ENCODE measurements at places on chromosomes 16 and 17.
A peak's percentile ranks its signal among the peaks of the same experiment; 100 is the strongest.

- no peak for DNase-seq
Observed at GRCh38 chr17:35291802-35292201, 48.9 kb downstream of the SLFN5 start.

GRCh38 chr17:40607641-40608040 lies 40.0 kb downstream of the SMARCE1 start:
- DNase-seq = no peak

DNA sequence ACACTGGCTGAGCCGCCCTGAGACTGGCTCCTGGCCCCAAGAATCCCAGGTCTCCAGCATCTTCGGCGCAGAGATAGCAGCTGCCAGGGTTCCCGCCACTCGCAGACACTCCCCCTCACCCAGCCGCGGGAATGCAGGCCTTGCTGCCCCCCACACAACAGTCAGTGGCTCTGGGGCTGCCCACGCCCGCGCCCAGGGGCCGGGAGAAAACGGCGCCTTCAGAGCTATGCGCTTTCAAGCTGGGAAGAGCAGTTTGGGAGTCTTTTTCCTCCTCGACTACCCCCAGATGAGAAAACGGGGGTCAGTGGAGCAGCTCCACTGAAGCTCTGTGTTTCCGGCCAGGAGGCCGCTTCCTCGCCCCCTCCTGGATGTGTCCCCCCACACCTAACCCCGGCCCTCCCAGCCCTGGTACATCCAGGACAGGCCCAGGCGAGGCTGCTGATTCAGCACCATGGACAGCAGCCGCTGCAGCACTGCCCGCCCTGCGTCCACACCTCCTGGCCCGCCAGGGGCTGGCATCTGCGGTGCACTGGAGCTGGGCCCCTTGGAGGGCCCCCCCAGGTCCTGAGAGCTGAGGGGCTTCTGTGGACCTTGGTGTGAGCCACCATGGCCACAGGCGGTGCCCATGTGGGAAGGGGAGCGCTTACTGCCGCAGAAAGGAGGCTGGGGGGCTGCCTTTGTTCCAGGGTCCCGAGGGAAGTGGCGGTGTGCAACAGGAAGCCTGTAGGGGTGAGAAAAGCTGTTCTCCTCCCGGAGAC lies 35.7 kb downstream of the CACNA1H start:
- peak; percentile 78 for DNase-seq

DNA sequence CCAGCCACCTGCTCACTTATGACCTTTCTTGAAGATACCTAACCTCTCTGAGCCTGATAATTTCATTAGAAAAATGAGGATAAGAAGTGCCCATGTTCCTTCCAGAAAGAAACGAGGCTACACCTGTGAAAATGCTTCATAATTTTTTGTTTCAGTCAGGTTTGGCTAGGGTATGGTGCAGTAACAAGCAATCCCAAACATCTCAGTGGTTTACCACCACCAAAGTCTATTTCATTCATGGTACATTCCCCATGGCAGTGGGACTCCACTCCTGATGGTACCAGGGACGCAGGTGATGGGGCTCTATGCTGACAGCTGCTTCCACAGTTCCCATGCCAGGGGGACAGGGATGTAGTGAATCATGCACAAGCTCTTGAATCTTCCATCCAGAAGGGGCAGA lies 147.6 kb upstream of the CES5A start:
- DNase-seq = no peak

- no peak for DNase-seq
Observed at GRCh38 chr16:81500833-81501521, 56.4 kb downstream of the CMIP start.

DNA sequence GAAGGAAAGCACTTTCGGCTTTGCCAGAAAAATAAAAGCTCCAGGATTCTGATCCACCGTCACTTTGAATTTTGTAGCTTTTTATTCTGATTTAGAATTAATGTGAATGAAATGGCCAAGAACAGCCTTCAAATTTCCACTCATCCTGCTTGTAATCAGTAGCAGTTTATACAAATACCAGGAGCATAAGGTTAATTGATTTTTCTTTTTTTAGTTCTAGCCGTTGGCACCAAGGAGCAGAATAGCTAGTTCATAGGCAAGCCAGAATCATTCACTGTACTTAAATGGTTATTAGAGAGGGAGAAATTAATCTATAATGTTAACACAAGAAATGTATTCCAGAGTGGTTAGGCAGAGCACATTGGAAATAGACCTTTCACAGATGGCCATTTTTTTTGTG lies 41.1 kb upstream of the CACNG5 start:
- no peak for DNase-seq

DNA sequence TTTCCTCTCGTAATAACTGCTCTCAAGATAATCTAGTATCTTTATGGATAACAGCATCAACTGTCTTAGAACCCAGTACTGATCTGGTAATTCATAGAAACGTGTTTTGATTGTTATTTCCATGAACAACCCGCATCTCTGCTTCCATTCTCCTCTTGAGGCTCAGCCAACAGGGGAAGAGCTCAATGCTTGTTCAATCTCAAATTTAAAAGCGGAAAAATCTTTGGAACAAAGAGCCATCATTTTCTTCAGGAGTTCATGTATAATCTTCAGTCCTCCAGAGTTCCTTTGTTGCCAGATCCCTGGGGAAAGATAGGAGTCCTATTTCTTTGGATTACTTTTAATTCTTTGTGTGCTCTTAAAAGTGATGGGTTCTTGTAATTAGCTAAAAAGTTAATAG lies 319.9 kb downstream of the GRIN2A start:
- DNase-seq = no peak

DNA sequence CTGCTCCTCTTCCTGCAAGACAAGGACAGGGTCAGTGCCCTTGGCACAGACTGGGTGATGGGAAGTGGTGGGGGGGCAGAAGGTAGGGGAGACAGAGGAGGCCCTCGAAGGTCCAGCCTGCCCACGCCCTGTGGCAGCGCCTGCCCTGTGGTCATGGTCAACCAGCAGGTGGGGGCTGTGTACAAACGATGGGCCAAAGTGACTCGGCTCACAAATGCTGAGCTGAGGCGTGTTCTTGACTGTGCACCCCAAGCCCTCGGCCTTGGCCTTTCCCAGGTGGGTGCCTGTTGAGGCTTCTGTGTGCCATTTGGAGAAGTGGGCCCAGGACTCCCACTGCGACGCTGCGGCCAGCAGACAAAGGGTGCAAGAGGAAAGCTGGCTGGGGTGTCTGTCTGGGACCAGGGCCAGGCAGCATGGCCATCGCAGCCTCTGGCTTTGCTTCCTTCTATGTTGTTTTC lies 22.6 kb downstream of the MXRA7 start:
- no peak for DNase-seq

GRCh38 chr16:82834151-82834815 lies 207.5 kb downstream of the CDH13 start:
- DNase-seq = no peak

GRCh38 chr17:76276069-76276431 lies 10.9 kb downstream of the UBALD2 start:
- DNase-seq = no peak

DNA sequence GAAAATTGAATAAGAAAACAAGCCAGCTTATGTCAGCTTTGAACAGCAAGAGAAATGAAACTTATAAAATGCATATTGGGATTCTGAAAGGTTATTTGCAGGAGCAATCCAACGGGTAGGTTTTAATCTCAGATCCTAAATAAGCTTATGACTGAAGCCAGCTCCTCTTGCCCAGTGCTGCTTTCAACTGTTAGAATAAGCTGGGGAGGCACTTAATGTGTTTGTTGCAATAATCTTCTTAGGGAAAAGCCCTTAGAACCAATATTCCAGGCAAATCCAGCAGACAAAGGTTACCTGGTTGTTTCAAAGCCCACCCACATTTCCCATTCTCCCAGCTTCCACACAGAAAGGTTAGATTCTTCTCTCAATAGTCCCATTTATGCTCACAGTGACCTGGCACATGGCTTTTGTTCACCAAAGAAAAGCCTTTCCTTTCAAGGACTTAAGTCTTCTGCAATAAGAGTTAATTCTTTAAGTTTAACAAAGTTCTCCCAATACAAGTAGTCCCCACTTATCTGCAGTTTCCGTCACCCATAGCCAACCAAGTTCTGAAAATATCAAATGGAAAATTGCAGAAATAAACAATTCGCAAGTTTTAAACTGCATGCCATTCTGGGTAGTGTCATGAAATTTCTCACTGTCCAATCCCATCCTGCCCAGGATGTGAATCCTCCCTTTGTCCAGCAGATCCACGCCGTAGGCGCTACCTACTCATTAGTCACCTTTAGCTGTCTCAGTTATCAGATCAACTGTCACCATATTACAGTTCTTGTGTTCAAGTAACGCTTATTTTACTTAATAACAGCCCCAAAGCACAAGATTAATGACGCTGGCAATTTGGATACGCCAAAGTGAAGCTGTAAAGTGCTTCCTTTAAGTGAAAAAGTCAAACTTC lies 5.9 kb downstream of the TEX2 start:
- no peak for DNase-seq

DNA sequence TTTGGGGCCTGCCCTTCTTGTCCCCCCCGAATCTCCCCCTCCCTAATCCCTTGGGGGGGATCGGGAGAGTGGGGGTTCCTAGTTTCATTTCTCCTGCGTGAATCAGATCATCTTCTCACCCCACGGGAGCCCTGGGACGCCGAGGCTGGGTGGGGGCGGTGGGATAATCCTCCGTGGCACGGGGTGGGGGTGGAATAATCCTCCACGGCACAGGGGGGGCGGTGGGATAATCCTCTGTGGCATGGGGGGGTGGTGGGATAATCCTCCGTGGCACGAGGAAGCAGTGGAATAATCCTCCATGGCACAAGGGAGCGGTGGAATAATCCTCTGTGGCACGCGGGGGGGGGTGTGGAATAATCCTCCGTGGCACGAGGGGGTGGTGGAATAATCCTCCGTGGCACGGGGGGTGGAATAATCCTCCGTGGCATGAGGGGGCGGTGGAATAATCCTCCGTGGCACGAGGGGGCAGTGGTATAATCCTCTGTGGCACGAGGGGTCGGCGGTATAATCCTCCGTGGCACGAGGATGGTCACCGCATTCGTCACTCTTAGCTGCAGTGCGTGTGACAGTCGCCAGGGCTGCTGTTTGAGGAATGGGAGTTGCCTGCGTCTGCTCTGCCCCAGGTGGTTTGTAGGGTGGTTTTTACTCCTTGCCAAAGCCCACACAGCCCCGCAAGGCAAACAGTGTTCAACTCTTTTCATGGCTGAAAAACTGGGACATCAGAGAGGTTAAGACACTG lies 156.9 kb downstream of the LAT start:
- no peak for DNase-seq

All from hematopoietic multipotent progenitor cell treated with erythropoietin and hydrocortisone succinate and interleukin-3 and kit ligand, for 4 days (in vitro differentiated cells).